Memory B cell (primary cell): ENCODE measurements at places on chromosomes 2 and 18.

DNA sequence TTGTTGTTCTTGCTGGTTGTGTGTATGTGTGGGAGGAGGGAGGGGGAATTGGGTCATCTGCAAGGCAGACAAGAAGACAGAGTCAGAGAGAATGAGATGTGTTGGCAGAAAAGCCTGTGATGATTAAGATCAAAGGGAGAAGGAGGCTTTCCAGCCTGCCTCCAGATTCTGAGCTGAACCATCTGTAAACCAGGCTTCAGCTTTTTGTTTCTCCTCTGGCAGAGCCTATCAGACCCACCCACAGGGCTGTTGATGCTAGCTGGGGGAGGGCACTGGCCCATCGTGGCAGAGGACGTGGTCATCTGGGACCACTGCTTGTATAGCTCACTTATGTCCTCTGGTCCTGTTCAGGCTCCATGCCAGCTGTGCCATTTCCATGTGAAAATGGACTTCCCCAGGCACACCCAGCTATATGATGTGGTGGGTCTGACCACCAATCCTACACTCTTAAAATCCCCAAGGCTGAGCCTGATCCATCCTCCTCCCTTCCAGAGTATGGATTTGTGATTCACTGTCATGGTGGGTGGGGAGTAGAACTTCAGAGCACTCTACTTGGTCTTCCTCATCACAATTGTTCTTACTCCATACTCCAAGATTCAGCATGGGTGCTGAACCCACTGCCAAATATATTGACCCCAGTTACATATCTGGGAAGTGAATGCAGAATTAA is 27.8 kb upstream of the COL6A3 start:
- no peak for DNase-seq

DNA sequence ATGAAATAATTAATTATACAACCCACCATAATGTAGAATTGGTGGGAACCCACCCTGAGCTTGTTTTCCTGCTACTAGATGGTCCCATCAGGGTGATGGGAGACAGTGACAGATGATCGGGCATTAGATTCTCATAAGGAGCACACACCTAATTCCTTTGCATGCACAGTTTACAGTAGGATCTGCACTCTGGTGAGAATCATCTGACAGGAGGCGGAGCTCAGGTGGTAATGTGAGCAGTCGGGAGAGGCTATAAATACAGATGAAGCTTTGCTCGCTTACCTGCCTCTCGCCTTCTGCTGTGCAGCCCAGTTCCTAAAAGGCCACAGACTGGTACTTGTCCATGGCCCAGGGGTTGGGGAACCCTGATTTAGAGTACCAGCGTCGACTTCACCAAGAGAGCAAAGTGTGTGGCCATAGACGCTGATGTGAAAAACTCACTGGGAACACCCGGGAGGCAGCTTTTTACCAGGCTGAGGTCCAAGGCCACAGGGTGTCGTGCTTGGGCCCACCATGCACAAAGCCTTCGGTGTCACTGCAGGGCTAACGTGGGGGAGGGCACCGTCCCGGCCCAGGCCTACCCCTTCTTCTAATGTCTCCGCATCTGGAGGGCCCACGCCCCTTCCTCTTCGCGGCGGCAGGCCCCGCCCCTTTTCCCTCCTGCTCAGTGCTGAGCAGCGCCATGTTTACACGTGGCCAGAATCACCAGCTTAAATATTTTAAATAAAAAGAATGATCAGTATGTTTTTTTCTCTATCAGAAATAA is 296.8 kb upstream of the HDAC4 start:
- DNase-seq, result no peak

DNA sequence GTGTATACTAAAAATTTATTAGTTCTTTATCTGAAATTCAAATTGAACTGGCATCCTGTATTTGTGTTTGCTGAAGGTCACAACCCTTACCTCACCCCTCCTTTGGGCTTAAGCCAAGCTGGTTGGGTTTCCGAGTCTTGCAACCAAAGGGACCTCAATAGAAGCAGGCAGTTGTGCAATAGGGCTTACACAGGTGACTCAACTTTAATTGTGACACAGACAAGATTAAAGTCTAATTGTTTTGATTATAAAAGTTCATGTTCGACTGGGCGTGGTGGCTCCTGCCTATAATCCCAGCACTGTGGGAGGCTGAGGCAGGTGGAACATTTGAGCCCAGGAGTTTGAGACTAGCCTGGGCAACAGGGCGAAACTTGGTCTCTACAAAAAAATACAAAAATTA is 71.5 kb downstream of the RAB31 start:
- DNase-seq, result no peak

- DNase-seq, result no peak
These were observed 9.4 kb upstream of the CRYBA2 start for GRCh38 chr2:219002395-219003266.

GRCh38 chr2:118806797-118807667 is 40.4 kb downstream of the EN1 start:
- no peak for DNase-seq

- DNase-seq, result no peak
These were observed 823 bp upstream of the GORASP2 start for GRCh38 chr2:170928036-170928823.

GRCh38 chr2:152564754-152565551 is 152.3 kb downstream of the PRPF40A start:
- DNase-seq, result no peak

DNA sequence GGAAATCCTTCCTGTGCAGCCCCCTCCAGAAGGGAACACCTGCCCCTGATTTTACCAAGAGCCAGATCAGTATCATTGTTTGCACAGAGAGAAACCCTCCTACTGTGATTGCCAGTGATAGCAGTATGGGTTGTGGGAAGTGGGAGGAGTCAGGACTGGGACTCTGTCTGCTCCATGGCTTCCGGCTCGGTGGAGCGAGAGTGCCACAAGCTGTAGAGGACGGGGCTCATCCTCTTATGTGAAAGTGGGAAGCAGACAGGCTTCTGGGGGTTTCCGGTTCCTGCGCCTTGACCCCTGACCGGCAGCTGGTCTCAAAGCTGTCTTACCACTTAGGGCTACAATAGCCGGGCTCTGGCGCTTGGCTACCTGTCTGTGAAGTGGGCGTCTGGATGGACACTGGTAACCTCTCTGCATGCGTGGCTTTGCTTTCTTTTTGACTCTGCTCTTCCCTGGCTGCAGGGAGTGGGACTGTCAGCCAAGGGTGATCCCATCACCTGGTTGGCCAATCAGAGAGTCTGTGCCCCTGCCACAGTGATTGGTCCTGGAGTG is 79.7 kb downstream of the BCL2L11 start:
- DNase-seq, result peak; percentile 8

GRCh38 chr2:29561628-29562027 is 359.8 kb downstream of the ALK start:
- DNase-seq, result no peak

DNA sequence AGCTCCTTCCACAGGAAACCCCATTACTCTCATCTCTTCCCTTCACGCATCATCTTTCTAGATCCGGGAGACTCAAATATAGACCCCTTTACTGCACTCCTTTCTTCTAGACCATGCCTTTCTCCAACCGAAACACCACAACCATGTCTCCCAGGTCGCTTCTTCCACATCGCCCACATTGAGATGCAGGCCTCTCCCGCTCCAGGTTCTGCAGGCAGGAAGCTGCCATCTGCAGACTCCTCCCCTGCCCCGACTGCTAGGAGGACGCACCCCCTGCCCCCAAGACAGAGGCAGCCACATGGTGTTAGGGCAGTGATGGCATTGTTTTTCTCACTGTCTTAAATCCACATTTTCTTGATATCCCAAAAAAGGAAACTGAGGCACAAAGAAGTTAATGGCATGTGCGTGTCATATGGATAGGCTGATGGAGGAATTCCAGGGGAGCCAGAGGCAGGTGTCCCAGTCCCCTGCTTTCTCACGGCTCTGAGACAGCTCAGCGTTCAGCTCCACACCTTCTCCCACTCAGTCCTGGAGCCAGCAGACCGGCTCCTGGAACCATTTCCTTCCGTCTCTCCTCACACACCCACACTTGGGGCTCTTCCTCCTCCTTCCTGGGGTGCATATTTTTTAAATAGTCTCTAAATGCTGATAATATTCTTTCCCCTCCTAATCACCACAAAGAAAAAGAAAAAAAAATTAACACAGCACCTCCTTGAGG is 438.4 kb downstream of the EIPR1 start:
- DNase-seq, result no peak

GRCh38 chr2:241852116-241852980 is 6.3 kb downstream of the PDCD1 start:
- DNase-seq, result no peak

DNA sequence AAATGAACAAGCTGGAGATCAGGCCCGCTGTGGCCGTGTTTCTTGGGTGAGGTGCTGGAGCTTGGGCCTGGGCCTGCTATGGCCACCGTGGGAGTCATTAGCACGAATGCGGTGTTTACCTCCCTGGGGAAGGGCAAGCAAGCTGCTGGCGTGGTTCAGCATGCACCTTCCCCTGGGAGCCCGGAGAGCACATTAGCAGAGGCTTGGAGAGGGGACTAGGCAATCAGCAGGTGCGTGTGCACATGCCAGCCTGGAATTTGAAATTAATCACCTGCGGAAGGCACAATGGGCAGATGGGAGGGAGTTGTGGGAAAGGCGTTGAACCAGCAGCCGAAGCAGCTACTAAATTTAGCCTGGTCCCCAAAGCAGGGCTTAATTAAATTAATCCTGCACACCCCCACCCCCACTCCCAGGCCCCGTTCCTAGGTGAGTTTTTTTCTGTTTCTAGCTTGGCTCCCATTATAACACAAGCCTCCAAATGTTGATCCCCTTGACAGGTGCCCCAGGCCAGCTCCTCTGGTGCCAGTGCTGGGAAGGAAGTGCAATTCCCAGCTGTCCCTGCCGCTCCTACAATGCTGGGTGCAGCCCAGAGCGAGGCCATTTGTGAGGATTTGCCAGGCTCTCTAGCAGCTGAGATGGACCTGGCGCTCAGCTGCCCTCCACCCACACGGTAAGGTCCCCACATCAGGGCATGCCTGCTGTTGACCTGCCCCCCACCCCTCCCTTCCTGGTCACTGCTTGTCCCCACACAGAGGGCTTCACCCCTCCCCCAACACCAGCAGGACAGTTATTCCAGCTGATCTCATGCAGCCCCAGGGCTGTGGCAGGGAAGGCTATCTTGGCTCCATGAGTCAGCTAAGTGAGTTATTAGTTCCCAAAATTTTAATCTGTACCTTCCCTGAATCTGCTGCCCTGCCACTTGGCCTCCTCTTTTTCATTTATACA is 115.0 kb downstream of the ZBTB7C start:
- DNase-seq, result no peak

DNA sequence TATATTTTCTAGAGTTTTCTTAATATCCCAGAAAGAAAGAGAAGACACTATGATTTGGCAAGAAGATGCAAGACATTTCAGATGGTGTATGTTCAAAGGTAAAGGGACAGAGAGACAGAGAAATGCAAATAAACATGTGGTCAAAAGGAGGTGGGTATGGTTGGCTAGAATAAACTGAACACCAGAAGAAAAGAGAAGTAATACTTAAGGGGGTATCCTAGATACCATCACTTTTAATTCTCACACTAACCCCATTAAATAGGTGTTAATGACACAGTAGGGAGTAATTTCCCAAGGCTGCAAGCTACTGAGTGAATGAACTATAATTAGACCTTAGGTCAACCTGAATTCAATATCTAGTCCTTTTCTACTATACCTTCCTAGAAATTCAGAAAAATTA is 111.2 kb upstream of the CD226 start:
- DNase-seq, result no peak

- DNase-seq, result no peak
These were observed 125.7 kb upstream of the HAAO start for GRCh38 chr2:42918041-42918440.

- DNase-seq, result no peak
These were observed 720.3 kb downstream of the DPP10 start for GRCh38 chr2:115162494-115163293.

- peak; percentile 40 for DNase-seq
These were observed 26.9 kb downstream of the C18orf63 start for GRCh38 chr18:74342416-74343043.

DNA sequence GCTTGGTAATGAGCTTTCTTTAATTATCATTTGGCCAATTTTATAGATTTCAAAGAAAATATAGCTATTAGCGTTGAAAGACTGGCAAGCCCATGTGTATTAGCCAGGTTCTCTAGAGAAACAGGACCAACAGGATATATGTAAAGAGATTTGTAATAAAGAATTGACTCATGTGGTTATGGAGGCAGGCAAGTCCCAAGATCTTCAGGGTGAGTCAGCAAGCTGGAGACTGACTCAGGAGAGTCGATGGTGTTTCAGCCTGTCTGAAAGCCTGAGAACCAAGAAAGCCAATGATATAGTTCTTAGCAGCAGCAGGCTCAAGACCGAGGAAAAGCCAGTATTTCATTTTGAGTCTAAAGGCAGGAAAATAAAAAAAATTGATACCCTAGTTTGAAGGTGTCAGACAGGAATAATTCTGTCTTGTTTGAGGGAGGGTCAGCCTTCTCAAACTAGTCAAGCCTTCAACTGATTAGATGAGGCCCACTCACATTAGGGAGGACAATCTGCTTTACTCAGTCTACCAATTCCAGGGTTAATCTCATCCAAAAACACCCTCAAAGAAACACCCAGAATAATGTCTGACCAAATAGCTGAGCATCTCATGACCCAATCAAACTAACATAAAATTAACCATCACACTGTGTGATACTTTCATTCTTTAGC is 78.3 kb upstream of the CRIM1 start:
- no peak for DNase-seq

- DNase-seq, result no peak
These were observed 1635.0 kb upstream of the ACVR2A start for GRCh38 chr2:146209842-146210275.

- DNase-seq, result no peak
These were observed 1155.4 kb downstream of the BCL11A start for GRCh38 chr2:59398081-59398480.

DNA sequence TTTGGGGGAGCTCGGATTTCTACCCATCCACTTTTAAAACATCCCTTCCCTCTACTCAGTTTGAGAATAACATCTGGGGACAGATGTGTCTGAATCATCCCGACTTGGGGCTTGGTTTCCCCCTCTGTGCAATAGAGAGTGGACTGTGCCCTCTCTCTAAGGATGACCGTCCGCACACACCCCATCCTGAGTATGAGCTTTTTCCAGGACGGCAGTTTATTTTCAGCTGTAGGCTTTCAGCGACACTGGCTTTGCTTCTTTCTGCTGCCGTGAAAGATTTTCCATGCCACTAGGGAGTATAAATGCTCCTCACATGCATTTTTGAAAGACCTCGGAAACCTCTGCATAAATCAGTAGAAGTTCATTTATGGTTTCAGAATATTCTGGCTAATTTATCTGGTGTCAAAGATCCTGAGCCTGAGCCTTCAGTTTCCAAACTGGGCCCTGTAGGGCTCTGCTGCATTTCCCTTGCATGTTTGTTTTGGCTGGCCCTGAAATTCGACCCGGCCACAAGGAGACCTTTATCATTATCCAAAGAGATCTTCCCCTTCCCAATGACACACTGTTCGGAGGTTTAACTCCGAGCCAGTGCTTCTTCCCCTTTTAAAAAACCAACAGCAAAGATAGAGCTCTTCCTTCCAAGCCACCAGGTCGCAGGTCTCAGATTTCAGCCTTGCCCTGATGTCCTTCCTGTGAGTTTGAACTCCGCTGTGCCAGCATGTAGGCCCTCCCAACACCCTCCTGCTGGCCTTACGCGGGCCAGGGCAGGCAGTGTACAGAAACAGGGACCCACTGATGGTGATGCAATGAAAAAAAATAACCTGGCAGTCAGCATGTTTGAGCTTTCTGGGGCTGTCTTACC is 53.3 kb downstream of the FECH start:
- DNase-seq, result no peak

- no peak for DNase-seq
These were observed 184.7 kb downstream of the EIPR1 start for GRCh38 chr2:3192920-3193319.

GRCh38 chr18:2642771-2643170 is 12.8 kb upstream of the SMCHD1 start:
- DNase-seq, result no peak
